Chondrocyte (in vitro differentiated cells): ENCODE measurements at places on chromosomes 4 and X. TPM values are rescaled to one million over a fixed set of nuclear protein-coding genes. Genes with fewer than 3 reads are reported as not detected.

The IL15 gene
- total RNA-seq, result 0.90 to 4.2 TPM (median 1.3 TPM) in 3 replicates

The DAPP1 gene
- total RNA-seq, result not detected in 3 replicates

The SCFD2 gene
- 10.7 to 30.5 TPM (median 10.8 TPM) in 3 replicates for total RNA-seq

- DNase-seq, result no peak
Measured at GRCh38 chrX:115972717-115973116, 197.8 kb upstream of the AGTR2 start.

DNA sequence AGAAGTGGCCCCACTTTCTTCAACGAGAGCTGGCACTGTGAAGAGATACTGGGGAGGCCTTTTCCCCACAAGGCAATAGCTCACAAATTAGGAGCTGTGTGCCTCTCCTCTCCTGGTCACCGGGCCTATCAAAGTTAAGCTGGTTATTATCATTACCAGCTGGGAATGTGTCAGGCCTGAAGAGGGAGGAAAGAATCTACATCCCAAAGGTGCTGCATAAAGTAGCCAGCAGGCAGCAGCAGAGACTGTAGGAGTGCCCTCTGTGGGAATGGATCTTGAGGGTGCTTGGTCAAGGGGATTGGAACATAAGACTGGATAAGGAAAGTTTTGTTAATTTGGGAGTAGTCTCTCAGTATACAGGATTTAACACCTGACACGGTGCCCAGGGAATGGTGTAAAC is 9.1 kb upstream of the TMPRSS11D start:
- no peak for DNase-seq

- no peak for DNase-seq
Measured at GRCh38 chr4:87971866-87972265, 3.6 kb upstream of the SPP1 start.

DNA sequence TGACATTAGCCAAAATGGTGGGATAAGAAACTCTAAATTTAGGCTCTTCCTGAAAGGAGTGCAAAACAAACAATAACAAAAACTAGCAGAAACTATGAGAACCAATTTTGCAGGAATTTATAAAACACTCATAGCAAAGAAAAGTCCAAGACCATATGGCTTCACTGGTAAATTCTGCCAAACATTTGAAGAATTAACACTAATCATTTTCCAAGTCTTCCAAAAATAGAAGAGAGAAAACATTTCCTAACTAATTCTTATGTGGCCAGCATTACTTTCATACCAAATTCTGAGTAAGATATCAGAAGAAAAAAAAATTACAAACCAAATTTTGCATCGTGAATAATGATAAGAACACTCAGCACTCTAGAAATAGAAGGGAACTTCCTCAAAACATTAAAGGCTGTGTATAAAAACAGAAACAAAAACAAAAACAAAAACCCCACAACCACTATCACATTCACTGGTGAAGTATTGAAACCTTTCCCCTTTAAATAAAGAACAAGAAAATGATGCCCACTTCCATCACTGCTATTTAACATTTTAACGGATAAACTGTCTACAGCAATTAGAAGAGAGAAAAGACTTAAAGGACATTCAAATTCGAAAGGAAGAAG is 524.3 kb upstream of the GALNTL6 start:
- DNase-seq, result no peak

DNA sequence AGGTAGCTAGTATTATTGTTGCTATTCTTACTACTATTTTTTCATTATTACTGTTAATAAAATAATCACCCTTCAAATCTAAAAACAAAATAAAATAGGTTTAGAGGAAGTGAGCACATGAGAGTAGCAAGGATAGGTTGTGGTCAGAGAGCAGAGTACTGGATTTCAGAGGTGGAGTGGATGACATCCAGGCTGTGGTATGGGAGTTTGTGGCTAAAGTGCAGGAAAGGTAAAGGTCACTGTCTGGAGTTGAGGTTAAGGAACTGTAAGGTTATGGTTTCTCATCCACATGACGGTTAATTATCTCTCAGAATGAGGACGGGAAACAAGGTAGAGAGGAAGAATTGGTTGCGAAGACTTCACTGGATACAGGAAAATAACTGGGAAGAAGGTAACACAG is 27.7 kb downstream of the STEEP1 start:
- no peak for DNase-seq
